T-helper 2 cell (primary cell): ENCODE measurements at places on chromosomes 1 and 21.

DNA sequence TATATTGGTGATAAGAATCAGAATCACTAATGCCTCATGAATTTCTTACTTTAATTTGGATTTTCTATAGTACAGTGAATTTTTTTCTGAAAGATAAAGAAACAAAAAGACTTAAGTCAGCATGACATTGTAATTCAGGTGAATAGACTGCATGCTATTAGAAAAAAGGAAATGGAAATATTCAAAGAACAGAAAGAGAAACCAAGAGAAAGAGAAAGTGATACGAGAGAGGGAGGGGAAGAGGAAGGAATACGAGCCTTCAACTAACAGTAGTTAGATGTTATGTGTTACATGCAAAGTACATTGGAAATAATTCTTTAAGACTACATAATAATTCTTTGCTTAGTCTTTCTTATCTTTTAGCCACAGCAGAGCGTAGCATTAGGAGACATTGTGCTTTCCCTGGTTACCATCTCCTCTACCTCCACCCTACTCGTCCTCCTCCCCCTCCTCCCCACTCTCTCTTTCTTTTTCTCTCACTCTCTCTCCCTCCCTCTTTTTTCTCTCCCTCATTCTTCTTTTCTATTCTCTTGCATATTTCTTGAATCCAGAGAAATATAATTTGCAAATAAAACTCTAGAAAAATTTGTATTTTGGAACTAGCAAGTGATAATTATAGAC lies 46.4 kb upstream of the ADGRL4 start:
- DNase-seq = no peak

GRCh38 chr1:169048043-169048442 lies 58.4 kb upstream of the ATP1B1 start:
- no peak for DNase-seq

DNA sequence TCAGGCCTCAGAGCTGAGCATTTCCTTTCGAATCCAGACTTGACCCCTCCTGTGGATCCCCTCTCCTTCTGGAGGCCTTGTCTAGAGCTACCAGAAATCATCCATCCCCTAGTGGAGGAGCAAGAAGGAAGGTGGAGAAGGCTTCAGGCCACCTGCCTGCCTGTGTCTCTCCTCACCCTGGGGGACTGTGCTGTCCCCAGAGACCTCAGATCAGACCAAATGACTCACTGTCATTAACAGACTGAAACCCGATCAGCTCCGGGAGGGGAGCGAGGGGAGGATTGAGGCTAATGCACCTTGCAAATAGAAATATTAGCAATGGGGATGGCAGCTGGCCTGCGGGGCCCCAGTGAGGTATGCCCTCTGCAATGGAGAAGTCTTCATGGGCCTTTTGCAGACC lies 2.1 kb downstream of the MYBPH start:
- DNase-seq = no peak

DNA sequence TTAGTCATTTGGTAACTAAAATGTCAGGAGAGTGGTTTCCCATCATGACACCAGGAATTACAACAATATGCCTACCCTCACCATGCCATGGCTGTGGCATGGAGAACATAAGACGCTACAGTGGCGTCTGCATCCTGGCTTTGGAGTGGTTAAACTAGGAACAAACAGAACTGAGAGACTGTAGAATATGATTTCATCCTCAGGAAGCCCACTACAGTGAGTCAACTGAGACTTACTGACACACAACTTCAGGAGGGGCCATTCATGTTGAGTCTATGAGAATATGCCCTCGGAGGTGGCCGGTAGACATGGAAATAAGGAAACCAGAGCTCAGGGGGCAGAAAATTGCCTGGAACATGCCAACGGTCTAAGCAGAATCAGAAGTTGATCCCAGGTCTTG lies 5.9 kb upstream of the BACE2 start:
- DNase-seq = no peak

GRCh38 chr1:72177711-72178110 lies 104.6 kb downstream of the NEGR1 start:
- no peak for DNase-seq

- no peak for DNase-seq
Measured at GRCh38 chr1:212133319-212133718, 97.8 kb downstream of the DTL start.

DNA sequence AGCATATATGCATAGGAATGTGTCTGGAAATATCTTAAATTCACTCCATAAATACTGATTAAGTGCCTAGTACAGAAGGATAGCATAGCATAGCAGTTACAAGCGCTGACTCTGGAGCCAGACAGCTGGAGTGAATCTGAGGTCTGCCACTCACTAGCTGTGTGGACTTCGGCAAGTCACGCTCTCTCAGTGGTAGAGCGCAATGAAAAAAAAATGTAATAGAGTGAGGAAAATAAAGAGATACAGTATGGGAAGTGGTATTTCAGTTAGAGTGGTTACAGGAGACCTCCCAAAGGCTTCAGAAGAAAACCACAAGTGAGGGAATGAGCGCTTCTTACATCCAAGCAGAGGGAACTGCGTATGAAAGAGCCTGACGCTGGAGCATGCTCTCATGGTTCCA lies 338.9 kb upstream of the PRMT6 start:
- no peak for DNase-seq

- no peak for DNase-seq
Measured at GRCh38 chr1:20672265-20672632, 11.1 kb upstream of the DDOST start.

DNA sequence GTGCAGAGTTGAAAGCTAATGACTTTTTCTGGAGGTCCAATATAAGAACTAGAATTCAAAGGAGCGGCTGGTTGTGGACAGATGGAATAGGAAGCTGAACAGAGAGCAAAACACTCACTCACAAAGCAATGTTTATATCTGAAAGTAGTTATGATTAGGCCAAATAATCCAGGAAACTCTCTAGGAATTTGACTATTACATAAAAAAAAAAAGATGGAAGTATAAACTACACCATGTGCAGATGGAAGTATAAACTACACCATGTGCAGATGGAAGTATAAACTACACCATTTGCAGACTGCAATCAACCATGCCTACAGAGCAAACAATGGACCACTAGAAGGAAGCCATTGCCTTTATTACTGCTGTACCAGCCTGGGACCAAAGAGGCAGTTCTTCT lies 771.1 kb downstream of the BRINP3 start:
- no peak for DNase-seq

DNA sequence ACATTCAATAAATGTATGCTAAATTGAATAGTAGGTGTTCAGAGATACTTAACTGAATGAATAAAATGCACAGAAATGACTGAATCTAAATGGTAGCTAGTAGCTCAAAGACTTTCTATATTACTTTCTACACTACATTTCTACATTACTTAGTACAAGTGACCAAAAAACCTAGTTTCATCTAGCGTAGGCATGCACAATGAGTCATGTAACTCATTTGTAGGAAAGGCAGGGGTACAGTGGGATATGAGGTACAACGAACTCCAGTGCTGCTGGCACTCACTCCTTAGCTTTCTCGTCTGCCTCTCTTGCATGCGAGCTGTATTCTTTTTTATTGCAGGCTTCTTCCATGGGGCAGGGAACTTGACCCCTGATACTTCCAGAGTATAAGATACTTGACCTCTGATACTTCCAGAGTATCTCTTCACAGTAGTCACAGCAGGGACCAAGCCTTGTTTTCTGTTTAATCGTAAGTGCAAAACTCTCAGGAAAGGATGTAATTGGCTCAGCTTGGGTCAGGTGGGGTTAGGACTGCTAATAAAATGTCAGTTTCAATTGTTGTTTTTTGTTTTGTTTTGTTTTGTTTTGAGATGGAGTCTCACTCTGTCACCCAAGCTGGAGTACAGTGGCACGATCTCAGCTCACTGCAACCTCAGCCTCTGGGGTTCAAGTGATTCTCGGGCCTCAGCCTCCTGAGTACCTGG lies 4.9 kb upstream of the ATP2B4 start:
- no peak for DNase-seq

- no peak for DNase-seq
Measured at GRCh38 chr1:10940451-10940804, 72.0 kb upstream of the TARDBP start.

DNA sequence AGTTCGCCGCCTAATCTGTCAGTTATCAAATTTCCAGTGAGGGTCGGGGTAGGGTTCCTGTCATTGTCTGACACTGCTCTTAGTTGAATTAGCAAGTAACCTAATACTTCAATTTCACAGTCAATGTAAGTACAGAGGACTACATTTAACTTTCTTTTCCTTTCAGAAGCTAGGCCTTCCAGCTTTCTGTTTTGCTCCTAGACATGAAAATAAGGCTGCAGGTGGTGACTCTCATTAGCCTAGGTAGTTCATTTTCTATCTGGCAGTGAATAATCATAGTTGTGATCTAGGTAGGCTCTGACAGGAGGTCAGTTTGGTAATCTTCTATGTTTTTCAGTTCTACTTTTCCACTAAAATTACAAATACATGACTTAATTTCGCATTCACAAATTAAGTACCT lies 783.1 kb downstream of the MRPL39 start:
- no peak for DNase-seq

- DNase-seq = no peak
Measured at GRCh38 chr1:232655028-232655745, 25.3 kb upstream of the SIPA1L2 start.

DNA sequence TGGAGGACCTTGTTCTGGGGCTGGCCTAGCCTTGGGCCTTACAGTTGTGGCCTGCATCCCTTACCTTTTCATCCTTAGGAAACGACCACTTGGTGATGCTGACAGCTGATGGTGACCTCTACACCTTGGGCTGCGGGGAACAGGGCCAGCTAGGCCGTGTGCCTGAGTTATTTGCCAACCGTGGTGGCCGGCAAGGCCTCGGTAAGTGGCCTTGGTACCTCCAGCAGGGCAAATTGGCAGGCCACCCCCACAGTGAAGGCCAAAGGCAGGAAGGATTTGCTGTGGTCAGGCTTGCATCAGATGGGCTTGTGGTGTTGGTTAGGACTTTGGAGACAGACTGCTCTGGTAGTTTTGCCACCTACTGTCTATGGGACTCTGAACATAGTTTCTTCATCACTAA lies 17.7 kb upstream of the TRNAU1AP start:
- DNase-seq = no peak

DNA sequence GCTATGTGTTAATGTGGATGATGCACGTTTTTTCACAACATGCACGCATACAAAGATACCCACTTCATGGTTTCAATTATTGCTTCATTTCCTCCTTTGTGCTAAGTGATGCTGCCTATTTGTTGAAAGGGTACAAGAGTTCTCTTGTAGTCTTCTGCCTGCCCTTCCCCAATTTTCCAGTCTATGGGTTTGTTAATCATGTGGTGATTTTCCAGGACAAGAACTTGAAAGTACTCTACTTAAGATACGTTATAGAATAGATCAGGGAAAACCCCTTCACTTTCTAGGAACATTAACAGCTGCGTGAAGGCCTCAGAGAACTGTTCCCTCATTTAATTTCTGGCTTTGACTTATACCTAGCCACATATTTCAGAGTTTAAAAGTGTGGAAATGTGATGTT lies 52.1 kb upstream of the SLC44A3 start:
- DNase-seq = no peak

- DNase-seq = no peak
Measured at GRCh38 chr1:45968941-45969666, 163.3 kb downstream of the PIK3R3 start.

GRCh38 chr21:33543505-33544129 lies 779 bp downstream of the SON start:
- peak; percentile 20 for DNase-seq

DNA sequence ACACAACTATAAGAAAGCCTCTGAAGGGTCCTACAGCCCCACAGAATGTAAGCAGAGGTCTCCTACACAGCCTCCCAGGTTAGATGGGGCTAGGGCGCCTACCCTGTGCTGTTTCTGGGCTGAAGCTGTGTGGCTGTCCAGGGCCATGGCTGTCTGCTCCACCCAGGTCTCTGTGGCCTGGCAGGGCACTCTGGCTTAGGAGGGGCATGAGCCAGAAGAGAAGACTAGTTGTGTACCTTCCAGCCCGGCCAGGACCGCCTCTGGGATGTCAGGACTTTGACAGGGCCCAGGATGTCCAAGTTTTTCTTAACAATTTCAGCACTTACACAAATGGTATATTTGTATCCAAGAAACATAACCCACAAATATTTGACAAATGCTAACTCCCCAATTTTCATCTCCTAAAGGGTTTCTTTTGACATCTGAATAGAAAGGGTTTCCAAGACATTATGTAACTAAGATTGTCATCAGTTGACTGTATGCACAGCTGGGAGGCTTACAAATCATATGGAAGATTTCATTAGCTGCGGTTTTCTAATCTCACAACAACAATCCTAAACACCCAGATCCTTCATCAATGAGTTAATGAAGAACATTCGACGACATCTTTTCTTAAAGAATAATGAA lies 80.5 kb downstream of the HSF2BP start:
- no peak for DNase-seq

DNA sequence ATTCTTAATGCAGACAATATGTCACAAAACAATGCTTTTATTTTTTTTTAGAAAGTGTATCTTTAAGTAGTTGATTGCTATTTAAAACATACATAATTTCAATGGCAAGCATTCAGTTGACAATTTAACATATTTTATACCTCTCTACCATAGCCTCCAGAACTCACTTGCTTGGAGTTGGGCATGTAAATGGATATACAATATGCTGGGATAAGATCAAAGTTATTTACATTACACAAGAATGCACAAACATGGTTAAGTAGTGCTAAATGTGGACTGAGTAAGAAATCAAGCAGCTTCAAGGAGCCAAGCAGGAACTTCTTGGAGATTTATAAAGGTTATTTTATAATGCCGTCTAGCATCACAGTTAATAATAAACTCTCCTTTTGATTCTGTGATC lies 17.0 kb downstream of the CLCA4 start:
- DNase-seq = no peak

DNA sequence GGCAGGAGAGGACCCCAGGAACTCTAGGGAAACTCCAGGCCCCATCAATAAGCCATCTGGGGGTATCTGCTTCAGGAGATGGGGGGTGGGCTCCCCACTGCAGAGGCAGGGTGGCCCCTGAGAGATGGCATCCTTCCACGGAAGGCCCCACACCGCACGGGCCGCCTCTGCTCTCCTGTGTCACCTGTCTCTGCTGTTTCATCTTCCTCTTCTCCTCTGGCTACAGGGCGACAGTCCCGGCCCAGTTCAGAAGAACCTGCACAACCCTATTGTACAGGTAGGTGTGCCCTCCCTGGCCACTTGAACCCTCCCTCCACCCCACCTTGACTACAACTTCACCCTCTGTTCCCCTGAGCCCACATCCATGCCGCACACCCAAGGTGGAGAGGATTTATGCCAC lies 90.2 kb upstream of the TMEM51 start:
- DNase-seq = no peak

DNA sequence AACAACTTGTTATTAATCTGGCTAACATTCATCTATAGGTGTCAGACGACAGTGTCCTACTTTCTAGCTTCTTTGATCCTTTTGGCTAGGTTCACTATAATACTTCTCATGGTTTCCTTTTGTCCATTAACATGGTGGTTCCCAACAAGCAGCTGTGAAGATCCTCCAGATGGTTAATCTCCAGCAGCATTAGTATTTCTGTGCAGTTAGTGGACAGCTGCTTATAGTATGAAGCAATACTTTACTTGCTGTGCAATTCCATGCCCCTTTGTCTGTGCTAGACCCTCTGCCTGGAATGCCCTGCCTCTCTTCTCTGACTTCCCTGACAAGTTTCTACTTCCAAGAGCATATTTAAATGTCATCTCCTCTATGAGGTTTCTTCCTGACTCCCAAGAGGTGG lies 41.7 kb upstream of the ARHGAP29 start:
- DNase-seq = no peak

- DNase-seq = no peak
Measured at GRCh38 chr1:227797144-227797543, 18.3 kb upstream of the PRSS38 start.
